ENCODE measurements at places on chromosomes 7 and 10. TPM values are rescaled to one million over a fixed set of nuclear protein-coding genes. Genes with fewer than 3 reads are reported as not detected.

Gene SYNPO2L
- total RNA-seq: not detected

DNA sequence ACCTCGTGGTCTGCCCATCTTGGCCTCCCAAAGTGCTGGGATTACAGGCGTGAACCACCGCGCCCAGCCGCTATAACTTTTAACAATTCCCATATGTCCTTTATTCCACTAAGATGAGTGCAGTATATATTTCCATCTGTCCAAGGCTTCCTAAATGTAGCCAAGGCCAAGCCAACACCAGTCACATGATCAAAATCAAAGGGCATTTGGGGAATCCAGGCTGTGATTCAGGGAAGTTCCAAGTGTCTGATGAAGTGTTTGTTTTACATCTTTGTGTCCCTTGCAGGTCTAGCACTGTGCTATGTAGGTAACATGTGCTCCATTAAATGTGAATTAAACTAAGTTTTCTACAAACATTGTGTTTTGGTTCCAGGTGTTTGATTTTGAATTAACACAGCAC is 20.8 kb downstream of the AKR1E2 start:
- DNase-seq: no peak

GRCh38 chr7:50793120-50793946 is 10.6 kb upstream of the GRB10 start:
- peak; percentile 50 for DNase-seq

Gene NME8
- not detected for total RNA-seq

- peak; percentile 85 for DNase-seq
These were observed 121.5 kb downstream of the TPST1 start for GRCh38 chr7:66326501-66327215.

Measured in endothelial cell of umbilical vein (primary cell).